ENCODE measurements at places on chromosomes 6 and 20. TPM values are rescaled to one million over a fixed set of nuclear protein-coding genes. Genes with fewer than 3 reads are reported as not detected.
A peak's percentile ranks its signal among the peaks of the same experiment; 100 is the strongest.

DNA sequence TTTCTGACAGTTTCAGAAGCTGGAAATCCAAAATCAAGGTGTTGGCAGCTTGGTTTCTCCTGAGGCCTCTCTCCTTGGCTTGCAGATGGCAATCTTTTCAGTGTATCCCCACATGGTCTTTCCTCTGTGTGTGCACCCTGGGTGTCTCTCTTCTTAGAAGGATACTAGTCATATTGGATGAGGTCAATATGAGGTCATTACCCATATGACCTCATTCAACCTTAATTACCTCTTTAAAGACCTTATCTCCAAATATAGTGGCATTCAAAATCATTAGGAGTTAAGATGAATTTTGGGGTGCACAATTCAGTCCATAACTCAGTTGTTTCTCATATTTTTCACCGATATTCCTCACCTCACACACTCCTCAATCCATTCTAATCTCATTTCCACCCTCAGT lies 92.4 kb upstream of the TGM3 start:
- DNase-seq, result no peak

- DNase-seq, result no peak
These were observed 17.8 kb downstream of the JAG1 start for GRCh38 chr20:10655720-10656669.

The LAMA5 gene
- total RNA-seq, result 51.1 TPM

DNA sequence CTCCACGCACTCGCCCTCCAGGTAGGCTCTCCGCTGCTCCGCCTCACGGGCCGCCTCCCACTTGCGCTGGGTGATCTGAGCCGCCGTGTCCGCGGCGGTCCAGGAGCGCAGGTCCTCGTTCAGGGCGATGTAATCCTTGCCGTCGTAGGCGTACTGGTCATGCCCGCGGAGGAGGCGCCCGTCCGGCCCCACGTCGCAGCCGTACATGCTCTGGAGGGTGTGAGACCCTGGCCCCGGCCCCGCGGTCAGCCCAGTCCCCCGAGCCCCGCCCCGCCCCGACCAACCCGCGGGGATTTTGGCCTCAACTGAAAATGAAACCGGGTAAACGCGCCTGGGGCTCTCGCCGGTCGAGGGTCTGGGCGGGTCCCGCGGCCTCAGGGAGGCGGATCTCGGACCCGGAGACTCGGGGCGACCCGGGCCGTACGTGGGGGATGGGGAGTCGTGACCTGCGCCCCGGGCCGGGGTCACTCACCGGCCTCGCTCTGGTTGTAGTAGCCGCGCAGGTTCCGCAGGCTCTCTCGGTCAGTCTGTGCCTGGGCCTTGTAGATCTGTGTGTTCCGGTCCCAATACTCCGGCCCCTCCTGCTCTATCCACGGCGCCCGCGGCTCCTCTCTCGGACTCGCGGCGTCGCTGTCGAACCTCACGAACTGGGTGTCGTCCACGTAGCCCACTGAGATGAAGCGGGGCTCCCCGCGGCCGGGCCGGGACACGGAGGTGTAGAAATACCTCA lies 598 bp downstream of the HLA-B start:
- no peak for DNase-seq

The DUSP15 gene
- 13.3 TPM for total RNA-seq

- no peak for DNase-seq
These were observed 68.0 kb downstream of the CD164 start for GRCh38 chr6:109314313-109314712.

DNA sequence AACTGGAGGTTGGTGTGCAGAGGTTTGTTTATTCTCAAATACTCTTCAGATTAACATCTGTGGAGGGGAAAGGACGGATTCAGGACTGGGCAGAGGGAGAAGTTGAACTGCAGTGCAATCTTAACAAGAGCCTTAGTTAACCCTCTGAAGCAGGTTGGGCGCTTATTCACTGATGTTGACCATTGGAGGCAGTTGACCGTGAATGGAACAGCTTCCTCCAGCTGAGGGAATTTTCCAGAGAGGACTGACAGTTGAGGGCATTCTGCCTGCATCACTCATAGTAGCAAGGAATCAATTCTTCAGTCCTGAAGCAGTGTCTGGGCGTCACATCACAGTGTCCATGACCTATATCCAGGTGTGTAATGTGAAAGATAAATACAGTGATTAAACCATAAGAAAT lies 80.9 kb downstream of the PLCB4 start:
- no peak for DNase-seq

- DNase-seq, result peak; percentile 56
These were observed 103.5 kb downstream of the SCP2D1 start for GRCh38 chr20:18916886-18917750.

GRCh38 chr6:2900821-2901644 lies 2.1 kb downstream of the SERPINB9 start:
- DNase-seq, result no peak

DNA sequence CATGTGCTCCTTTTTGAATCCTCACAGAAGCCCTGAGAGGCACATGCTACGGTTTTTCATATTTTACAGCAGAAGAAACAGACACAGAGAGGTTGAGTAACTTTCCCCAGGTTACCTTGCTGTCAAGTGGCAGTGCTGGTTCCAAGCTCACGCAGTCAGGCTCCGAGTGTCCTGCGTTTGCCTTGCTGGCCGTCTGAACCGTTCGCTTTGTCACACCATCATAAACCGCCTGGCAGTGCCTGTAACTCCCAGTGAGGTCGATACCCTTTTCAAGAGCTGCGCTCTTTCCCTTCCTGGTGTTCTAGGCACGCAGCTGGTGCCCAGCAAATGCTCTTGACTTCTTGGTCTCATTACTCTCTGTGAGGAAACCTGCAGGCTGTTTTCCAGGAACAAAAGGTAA lies 31.3 kb upstream of the KCNG1 start:
- DNase-seq, result no peak

DNA sequence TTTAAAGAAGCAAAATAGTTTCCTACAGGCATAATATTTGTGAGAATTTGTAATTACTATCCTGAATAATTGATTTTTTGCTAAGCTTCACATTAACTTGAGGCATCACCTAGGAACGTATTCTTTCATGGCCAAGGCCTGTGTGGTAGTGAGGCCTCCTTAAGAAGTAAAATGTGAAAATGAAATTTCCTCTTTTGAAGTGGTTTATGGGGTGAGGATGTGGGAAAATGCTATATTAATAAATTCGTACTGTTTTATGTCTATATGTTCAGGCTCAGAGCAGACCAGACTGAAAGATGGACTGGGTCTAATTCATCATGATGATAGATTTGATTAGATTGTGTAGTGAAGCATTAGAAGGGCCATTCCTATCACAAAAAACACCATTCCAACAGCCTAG lies 33.1 kb downstream of the MYLIP start:
- DNase-seq, result no peak

DNA sequence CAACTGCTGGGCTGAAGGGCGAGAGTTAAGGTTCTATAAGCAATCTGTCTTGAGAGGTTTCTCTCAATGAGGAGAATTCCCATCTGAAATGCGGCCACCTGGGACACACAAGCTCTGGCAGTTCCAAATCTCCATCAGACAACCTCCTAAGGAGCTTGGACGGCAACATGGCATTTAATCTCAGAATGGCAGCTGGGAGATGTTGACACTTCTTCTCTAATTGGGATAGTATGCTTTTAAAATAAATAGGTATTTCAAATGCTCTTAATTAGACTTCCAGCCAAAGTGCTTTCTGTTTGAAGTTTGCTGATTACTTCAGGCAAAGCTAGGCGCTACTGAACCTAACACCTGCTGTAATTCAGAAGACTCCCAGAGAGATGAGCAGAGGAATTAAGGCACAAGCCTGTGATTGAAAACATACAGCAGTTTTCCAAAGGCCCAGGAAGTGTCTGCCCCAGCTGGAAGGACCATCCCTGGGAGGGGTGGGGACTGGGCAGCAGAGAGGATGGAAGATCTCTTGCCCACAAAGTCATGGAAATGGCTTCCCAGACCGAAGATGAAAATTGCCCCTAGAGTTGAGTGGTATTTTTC lies 59.1 kb upstream of the KCNK16 start:
- no peak for DNase-seq

The MOG gene
- total RNA-seq, result 22.6 TPM

GRCh38 chr6:78709021-78709420 lies 158.3 kb upstream of the IRAK1BP1 start:
- no peak for DNase-seq

GRCh38 chr20:19253916-19254820 lies 41.7 kb downstream of the SLC24A3 start:
- no peak for DNase-seq

The SAMD5 gene
- total RNA-seq, result 9.2 TPM

DNA sequence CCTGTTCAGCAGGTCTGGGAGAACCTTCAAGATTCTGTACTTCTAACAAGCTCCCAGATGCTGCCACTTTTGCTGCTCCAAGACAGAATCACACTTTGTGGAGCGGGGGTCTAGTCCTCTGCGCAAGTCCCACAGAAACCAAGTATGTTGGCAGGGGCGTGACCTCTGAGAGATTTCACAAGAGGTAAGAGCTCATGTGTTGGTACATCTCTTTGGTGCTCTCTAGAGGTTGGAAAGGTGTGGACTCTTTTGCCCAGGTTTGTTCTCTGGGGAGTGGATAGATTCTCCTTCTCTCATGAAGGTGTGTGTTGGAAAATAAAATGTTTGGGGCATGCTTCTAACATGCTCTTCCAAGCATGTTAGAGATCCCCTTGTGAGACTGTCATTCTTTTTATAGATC lies 340.9 kb upstream of the IRAK1BP1 start:
- DNase-seq, result no peak

GRCh38 chr6:79687759-79688158 lies 56.6 kb downstream of the SH3BGRL2 start:
- no peak for DNase-seq

GRCh38 chr20:11890331-11891076 lies 27.2 kb upstream of the BTBD3 start:
- peak; percentile 87 for DNase-seq

The RALGAPB gene
- 32.8 TPM for total RNA-seq

DNA sequence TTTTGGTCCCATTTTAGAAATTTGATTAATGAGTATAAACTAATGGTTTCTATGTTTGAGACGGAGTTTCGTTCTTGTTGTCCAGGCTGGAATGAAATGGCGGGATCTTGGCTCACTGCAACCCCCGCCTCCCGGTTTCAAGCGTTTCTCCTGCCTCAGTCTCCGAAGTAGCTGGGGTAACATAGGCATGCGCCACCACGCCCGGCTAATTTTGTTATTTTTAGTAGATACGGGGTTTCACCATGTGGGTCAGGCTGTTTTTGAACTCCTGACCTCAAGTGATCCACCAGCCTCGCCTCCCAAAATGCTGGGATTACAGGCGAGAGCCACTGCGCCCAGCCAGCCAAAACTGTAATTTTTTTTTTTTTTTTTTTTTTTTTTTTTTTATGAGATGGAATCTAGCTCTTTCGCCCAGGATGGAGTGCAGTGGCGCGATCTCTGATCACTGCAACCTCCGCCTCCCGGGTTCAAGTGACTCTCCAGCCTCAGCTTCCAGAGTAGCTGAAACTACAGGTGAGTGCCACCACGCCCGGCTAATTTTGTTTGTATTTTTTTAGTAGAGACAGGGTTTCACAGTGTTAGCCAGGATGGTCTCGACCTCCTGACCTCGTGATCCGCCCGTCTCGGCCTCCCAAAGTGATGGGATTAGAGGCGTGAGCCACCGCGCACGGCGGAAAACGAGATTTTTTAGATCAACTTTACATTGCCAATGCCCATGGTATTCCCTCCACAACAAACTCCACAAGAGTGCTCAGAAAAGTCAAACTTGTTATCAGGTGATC lies 127.8 kb downstream of the HFE start:
- peak; percentile 14 for DNase-seq

The HLA-DRB1 gene
- 17.0 TPM for total RNA-seq

DNA sequence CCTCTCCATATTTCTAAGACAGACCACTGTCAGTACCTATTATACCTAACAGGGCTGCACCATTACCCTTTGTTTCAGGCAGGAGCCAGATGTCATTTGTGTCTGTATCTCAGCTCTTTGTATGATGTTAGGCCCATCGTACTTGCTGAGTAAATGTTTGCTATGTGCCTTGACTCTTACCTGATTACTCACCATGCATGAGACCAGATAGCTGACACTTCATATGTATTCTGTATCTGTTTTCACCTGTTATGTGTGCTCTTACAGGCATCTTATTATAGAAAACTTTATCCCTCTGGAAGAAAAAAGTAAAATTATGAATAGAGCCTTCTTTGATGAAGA lies 31.7 kb upstream of the ASXL1 start:
- no peak for DNase-seq
